Left ventricle myocardium inferior (tissue), 1 donor: ENCODE measurements at places on chromosomes 4 and X. TPM values are rescaled to one million over a fixed set of nuclear protein-coding genes. Genes with fewer than 3 reads are reported as not detected.

SULT1E1 gene
- not detected for total RNA-seq

- no peak for DNase-seq
- H3K27ac ChIP-seq: no peak overlapping the region
- H3K27me3 ChIP-seq: no peaks in the 10 kb centered on the region
- no peak overlapping the region for H3K4me3 ChIP-seq
- no peaks in the 10 kb centered on the region for H3K4me1 ChIP-seq
- H3K36me3 ChIP-seq: no peaks in the 10 kb centered on the region
These were observed 83.2 kb downstream of the GPR143 start for GRCh38 chrX:9682456-9682855.

KLHL4 gene
- total RNA-seq: 0.74 TPM

GRCh38 chrX:22147214-22147613 is 115.1 kb downstream of the PHEX start:
- H3K27ac ChIP-seq: peak overlapping the region; percentile 58
- H3K4me1 ChIP-seq: no peaks in the 10 kb centered on the region
- H3K27me3 ChIP-seq: no peaks in the 10 kb centered on the region

- H3K4me3 ChIP-seq: no peak overlapping the region
- H3K4me1 ChIP-seq: peaks cover 5% of the 10 kb centered on the region
- no peak for DNase-seq
These were observed 113.7 kb downstream of the SHROOM3 start for GRCh38 chr4:76548704-76549103.

MAB21L2 gene
- total RNA-seq: 0.11 TPM

DNA sequence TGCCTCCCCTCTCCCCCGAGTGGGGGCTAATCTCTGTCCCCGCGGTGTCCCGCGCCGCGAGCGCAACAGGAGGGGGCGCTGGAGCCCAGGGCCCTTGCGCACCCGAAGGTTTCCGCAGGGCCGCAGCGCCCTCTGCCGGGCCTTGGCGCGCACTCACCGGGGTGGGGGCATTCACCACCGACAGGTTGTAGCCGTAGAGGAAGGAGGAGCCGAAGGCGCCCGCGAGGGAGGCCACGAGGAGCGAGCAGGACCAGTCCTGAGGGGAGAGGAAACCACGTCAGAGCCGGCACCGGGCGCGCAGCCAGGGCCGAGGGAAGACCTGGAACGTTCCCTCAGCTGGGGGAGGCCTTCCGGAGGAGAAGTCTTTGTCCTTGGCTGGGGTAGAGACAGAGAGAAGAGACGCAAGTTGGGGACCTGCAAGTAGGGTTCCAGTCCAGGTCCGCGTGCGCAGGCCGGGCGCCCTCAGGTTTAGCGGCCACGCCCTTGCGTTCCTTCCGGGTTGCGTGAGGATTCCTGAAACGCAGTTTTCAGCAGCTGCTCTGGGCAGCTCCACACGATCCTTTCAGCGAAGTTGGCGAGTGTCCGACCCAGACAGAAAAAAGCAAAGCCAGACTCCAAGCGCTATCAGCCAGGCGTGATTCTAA is 2.4 kb downstream of the SLC2A9 start:
- H3K4me1 ChIP-seq: peaks cover 60% of the 10 kb centered on the region
- H3K27me3 ChIP-seq: no peaks in the 10 kb centered on the region
- peak overlapping the region; percentile 66 for H3K4me3 ChIP-seq
- DNase-seq: peak; percentile 99

- H3K4me3 ChIP-seq: no peak overlapping the region
- DNase-seq: no peak
- peaks cover 52% of the 10 kb centered on the region for H3K36me3 ChIP-seq
- H3K4me1 ChIP-seq: peaks cover 5% of the 10 kb centered on the region
- no peaks in the 10 kb centered on the region for H3K27me3 ChIP-seq
These were observed 135.2 kb downstream of the PDE5A start for GRCh38 chr4:119493419-119493818.

ARX gene
- not detected for total RNA-seq

GRCh38 chrX:53133400-53133799 is 39.5 kb downstream of the KANTR start:
- no peak overlapping the region for H3K4me3 ChIP-seq
- H3K36me3 ChIP-seq: no peaks in the 10 kb centered on the region
- H3K27me3 ChIP-seq: no peaks in the 10 kb centered on the region
- DNase-seq: no peak
- H3K27ac ChIP-seq: no peak overlapping the region

- no peak overlapping the region for H3K4me3 ChIP-seq
- H3K4me1 ChIP-seq: no peaks in the 10 kb centered on the region
- no peak for DNase-seq
- H3K27ac ChIP-seq: no peak overlapping the region
- H3K27me3 ChIP-seq: no peaks in the 10 kb centered on the region
These were observed 74.0 kb upstream of the AFF2 start for GRCh38 chrX:148426467-148426866.

TKTL2 gene
- total RNA-seq: not detected

DNA sequence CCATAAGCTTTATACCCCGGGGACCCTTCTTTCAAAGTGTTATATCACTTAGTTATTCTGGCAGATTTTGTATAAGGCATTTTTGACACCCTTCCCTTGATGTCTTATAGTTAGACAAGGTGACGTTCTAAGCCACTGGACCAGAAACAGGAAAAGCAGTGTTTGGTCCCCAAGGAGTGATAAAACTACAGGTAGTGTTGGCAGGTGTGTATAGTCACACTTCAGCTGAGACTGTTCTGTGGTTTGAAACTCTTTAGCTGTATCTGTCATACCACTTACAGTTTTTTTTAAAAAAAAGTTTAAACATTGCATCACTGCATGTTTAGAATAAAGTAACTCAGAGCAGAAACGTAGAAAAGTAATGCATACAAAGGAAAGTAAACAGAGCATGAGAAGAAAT is 48.5 kb downstream of the TLL1 start:
- no peak overlapping the region for H3K4me3 ChIP-seq
- no peak for DNase-seq
- H3K4me1 ChIP-seq: no peaks in the 10 kb centered on the region
- H3K27me3 ChIP-seq: no peaks in the 10 kb centered on the region

DNA sequence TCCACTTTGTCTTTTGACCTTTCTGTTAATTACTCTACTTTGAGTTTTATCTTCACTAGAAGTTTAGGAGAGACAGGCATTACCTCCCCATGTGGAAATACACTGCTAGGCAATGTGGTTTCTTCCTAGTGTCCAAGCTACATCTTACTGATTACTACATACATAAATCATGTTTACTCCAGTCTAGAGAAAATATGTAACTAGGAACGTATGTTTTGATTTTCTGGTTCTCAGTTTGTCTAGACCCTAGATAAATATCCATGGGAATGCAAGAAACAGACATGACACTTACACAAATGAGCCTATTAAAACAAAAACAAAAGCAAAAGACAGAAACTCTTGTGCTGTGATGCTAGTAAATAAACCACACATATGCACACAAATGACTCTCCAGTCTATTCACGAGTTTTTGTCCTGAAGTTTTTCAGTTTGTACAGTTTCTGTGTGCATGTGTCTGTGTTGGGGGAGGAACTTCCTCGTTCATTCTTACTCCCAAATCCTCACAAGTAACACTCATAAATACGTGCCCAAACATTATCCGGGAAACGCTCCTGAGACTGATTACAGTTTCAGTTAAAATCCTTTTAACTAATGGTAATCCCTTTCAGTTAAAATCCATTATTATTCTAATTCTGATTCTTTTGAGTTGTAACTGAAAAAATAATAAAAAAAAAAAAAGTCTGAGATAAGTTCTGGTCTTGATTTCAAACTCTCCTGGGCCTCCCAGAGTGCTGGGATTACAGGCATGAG is 283.5 kb upstream of the FTHL17 start:
- H3K4me3 ChIP-seq: no peak overlapping the region
- no peaks in the 10 kb centered on the region for H3K4me1 ChIP-seq
- H3K27ac ChIP-seq: peak overlapping the region; percentile 36
- H3K36me3 ChIP-seq: no peaks in the 10 kb centered on the region
- DNase-seq: no peak
- no peaks in the 10 kb centered on the region for H3K27me3 ChIP-seq

RGN gene
- 18.8 TPM for total RNA-seq

DNA sequence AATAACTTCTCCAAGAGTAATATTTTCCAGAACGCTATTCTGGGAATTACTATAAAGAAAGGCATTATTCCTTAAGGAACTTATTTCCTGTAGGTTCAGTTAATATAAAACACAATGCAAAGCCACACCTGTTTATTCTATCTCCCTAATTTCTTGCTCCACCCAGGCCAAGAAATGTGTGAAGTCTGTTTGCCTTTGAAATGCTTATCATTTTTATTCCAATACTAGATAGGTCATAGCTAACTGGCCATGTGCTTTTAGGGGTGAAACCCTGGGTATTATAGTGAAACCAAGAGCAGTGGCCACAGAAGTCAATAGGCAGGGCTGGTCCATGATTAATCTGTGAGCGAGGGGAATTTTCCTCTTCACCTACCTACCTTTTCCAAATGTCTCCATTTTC is 14.8 kb downstream of the CXCL3 start:
- H3K4me3 ChIP-seq: no peak overlapping the region
- no peak for DNase-seq

- no peak overlapping the region for H3K4me3 ChIP-seq
- peaks cover 26% of the 10 kb centered on the region for H3K4me1 ChIP-seq
- H3K27ac ChIP-seq: no peak overlapping the region
- H3K36me3 ChIP-seq: no peaks in the 10 kb centered on the region
- no peaks in the 10 kb centered on the region for H3K27me3 ChIP-seq
These were observed 8.7 kb upstream of the FAM241A start for GRCh38 chr4:112136551-112136950.

DNA sequence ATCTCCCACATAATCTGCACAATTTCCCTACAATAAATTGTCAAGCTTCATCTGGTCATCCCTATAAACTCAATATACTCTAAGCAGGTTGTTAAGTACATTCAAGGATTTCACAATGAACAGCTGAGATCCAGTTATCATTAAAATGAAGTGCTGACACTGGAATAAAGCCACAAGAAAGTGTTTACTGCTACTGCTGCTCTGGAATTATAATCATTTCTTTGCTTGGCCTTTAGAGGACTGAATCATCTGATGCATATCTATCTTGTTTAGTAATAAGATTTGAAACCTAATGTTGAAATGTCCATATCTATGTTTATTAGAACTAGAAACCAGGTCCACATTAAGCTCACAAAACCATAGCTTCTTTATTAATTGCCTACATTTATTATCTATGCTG is 338.6 kb upstream of the ZFP42 start:
- no peak overlapping the region for H3K4me3 ChIP-seq
- no peaks in the 10 kb centered on the region for H3K36me3 ChIP-seq
- DNase-seq: no peak
- no peaks in the 10 kb centered on the region for H3K27me3 ChIP-seq
- no peaks in the 10 kb centered on the region for H3K4me1 ChIP-seq

GRCh38 chr4:71648448-71648847 is 135.4 kb downstream of the GC start:
- H3K27ac ChIP-seq: no peak overlapping the region
- no peak for DNase-seq
- H3K36me3 ChIP-seq: no peaks in the 10 kb centered on the region
- no peaks in the 10 kb centered on the region for H3K27me3 ChIP-seq

DNA sequence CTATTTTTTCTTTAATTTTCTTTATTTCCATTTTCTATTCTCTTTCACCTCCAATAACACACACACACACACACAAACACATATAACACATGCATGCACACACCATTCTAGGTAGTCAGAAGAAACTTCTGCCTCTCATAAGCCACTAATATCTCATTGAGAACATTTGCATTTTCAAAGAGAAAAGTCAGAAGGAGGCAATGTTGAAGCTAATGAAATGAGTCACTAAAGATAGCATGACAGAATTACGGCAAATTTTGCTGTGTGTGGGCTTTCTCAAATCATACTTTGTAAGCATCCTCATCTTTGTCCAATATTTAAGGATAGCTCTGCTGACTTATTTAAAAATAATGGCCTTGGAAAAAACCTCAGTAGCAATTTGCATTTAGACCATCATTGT is 291.3 kb downstream of the GUCY2F start:
- H3K4me1 ChIP-seq: no peaks in the 10 kb centered on the region
- DNase-seq: no peak
- no peaks in the 10 kb centered on the region for H3K27me3 ChIP-seq
- H3K4me3 ChIP-seq: no peak overlapping the region
- no peak overlapping the region for H3K27ac ChIP-seq

PCDH7 gene
- total RNA-seq: 34.3 TPM

GRCh38 chr4:161869511-161869910 is 294.3 kb downstream of the FSTL5 start:
- no peak overlapping the region for H3K4me3 ChIP-seq
- H3K36me3 ChIP-seq: no peaks in the 10 kb centered on the region

DNA sequence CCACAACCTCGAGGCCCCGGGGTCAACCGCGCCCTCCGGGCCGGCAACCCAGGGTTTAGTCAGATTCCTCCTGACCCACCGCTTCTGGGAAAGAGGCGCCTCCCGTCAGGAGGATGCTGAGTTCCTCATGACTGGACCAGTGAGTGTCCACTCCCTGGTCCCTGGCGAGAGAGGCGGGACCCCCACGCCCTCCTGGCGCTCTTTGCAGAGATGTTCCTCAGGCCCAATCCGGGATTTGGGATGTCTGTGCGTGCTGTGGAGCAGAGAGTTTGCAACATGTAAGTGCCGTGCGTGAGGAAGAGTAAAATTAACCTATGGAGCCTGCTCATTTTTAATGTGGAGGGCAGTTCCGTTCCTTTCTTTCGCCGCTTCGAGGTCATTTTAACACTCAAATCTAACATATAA is 824 bp upstream of the UGDH start:
- H3K4me1 ChIP-seq: peaks cover 38% of the 10 kb centered on the region
- DNase-seq: no peak
- peak overlapping the region; percentile 92 for H3K4me3 ChIP-seq
- H3K27ac ChIP-seq: peak overlapping the region; percentile 99
- H3K27me3 ChIP-seq: no peaks in the 10 kb centered on the region
- H3K36me3 ChIP-seq: peaks cover 14% of the 10 kb centered on the region

- no peak for DNase-seq
- peak overlapping the region; percentile 95 for H3K4me3 ChIP-seq
- H3K27me3 ChIP-seq: no peaks in the 10 kb centered on the region
- peaks cover 91% of the 10 kb centered on the region for H3K4me1 ChIP-seq
- peak overlapping the region; percentile 99 for H3K27ac ChIP-seq
These were observed 2.3 kb downstream of the HNRNPD start for GRCh38 chr4:82371497-82371896.

- peaks cover 85% of the 10 kb centered on the region for H3K4me1 ChIP-seq
- peak overlapping the region; percentile 37 for H3K4me3 ChIP-seq
- peak overlapping the region; percentile 96 for H3K27ac ChIP-seq
- no peak for DNase-seq
These were observed 4.5 kb downstream of the MSN start for GRCh38 chrX:65671966-65672365.
